ENCODE measurements at places on chromosomes 3 and 15. TPM values are rescaled to one million over a fixed set of nuclear protein-coding genes. Genes with fewer than 3 reads are reported as not detected.

Gene GPR27
- 0.13 TPM for polyA plus RNA-seq

Gene PPP2R3A
- polyA plus RNA-seq = 0.12 TPM

Gene PLAAT1
- polyA plus RNA-seq = 0.28 TPM

Gene PIF1
- 0.62 TPM for polyA plus RNA-seq

Gene MAN2C1
- polyA plus RNA-seq = 15.2 TPM

Gene IGSF10
- not detected for polyA plus RNA-seq

Gene CHRNA7
- not detected for polyA plus RNA-seq

Gene RTP4
- 9.9 TPM for polyA plus RNA-seq

Gene RGMA
- polyA plus RNA-seq = not detected

Gene CSPG4
- not detected for polyA plus RNA-seq

DNA sequence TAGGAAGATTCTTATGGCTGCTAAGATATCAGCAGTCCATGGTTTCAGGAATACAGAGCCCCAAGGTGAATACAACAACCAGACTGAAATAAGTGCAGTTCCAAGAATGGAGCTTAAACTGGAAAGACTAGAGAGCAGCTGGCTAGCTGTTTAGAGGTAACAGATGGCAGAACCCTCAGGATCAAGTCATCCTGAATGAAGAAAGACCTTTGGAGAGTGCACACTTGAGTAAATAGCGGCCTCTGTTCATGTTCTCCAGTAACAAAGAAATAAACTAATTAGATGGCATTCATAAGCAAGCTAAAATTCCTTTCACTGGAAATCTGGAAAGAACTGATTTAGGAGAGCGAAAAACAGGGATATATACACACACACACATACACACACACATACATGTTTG is 968.4 kb downstream of the FHIT start:
- H3K27ac ChIP-seq = no peak overlapping the region
- H3K36me3 ChIP-seq = no peaks in the 10 kb centered on the region
- H3K4me3 ChIP-seq = no peak overlapping the region

- H3K4me1 ChIP-seq = peaks cover under 1% of the 10 kb centered on the region
- H3K4me3 ChIP-seq = no peak overlapping the region
- H3K27me3 ChIP-seq = peaks cover 12% of the 10 kb centered on the region
- no peaks in the 10 kb centered on the region for H3K36me3 ChIP-seq
These were observed 6.7 kb upstream of the PLA2G4E start for GRCh38 chr15:42027521-42027920.

GRCh38 chr15:91857772-91858171 is 4.3 kb downstream of the SLCO3A1 start:
- peak overlapping the region; percentile 56 for H3K4me3 ChIP-seq
- peaks cover 28% of the 10 kb centered on the region for H3K4me1 ChIP-seq
- DNase-seq = peak; percentile 42
- H3K27me3 ChIP-seq = peaks cover 43% of the 10 kb centered on the region
- H3K36me3 ChIP-seq = no peaks in the 10 kb centered on the region

DNA sequence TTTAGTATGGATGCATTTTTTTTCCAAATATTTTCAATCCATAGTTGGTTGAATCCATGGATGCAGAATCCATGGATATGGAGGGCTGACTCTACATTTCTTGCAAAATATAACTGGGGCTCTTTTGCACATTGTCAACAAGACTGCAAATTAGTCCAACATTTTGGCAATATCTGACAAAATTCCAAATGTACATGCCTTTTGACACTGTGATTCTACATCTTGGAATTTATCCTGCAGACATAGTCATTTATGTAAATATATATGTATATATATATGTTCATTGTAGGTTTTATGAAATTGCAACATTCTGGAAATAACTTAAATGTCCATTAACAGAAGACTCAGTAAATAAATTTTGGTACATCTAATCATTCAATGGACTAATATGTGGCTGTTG is 203.0 kb downstream of the THRB start:
- no peaks in the 10 kb centered on the region for H3K4me1 ChIP-seq
- H3K27ac ChIP-seq = no peak overlapping the region
- no peak for DNase-seq
- peaks cover 7% of the 10 kb centered on the region for H3K36me3 ChIP-seq
- H3K27me3 ChIP-seq = no peaks in the 10 kb centered on the region

DNA sequence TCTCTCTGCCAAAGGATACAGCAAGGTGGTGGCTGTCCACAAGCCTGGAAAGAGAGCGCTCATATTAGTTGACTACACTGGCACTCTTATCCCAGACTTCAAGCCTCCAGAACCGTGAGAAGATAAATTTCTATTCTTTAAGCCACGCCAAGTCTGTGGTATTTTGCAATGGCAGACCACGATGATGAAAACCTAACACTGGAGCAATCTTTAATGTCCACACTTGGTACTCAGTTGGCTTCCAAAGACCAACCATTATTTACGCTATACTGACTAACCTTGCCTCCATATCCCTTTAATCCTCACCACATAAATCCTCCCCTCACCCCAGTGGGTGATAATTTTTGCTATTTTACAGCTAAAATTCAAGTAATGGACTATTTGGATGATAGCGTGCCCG is 16.9 kb upstream of the LACTB start:
- no peak for DNase-seq
- peaks cover 30% of the 10 kb centered on the region for H3K27me3 ChIP-seq
- H3K4me3 ChIP-seq = no peak overlapping the region
- H3K4me1 ChIP-seq = no peaks in the 10 kb centered on the region
- H3K27ac ChIP-seq = no peak overlapping the region

DNA sequence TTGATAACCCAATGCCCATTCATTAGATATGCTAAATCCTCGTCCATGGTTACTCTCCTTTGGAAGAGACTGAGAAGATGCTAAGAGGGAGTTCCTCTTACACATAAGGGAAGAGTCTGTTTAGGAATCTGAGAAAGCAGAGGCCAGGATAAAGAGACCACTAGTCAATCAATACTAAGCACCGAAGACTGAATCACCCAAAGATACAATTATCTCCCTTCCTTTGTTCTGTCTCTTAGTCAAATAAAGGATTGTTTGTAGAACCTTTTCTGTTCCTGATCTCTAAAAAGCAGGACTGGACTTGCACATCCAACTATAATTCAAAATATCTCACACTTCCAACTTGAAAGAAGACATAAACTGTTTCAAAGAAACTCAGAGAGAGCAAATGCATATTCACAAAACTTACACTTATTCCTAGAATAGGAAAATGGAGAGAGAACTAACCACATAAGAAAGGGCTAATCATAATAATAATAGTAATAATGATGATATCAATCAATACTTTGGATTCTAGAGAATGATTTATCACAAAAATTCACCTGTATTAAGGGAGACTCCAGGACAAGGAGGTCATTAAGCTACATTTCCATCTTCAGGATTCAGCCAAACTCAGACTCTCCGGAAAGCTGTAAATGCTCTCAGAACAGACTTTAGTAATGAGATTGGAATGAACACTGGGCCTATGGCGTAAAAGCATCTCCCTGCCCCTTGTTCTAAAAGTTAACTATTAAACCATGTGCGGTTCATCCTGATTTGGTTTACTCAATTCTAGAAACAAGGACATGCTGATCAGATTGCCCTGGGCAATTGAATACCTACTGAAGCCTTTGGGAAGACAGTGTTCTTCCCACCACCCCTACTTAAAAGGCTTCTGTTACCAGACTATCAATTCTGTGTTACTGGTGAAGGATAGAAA is 401.5 kb downstream of the ZBTB20 start:
- peaks cover 19% of the 10 kb centered on the region for H3K4me1 ChIP-seq
- no peaks in the 10 kb centered on the region for H3K27me3 ChIP-seq
- H3K27ac ChIP-seq = no peak overlapping the region
- H3K4me3 ChIP-seq = no peak overlapping the region

DNA sequence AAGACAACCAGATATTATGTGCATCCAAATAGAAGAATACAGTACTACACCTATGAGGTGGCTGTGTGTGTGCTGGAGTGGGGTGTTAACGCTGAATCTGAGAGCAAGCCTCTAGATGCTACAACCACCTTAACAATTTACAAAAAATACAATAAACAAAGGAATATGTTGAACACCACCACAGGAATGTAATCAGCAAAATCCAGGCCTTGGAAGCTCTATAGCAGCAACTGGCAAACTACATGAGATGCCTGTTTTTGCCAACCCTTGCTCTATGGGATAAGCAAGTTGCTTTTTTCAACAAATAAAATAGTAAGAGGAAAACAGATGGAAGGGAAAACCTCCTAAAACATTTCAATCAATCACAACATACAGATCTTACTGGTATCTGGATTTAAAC is 23.9 kb downstream of the SLTM start:
- H3K4me1 ChIP-seq = peaks cover 31% of the 10 kb centered on the region
- no peak overlapping the region for H3K4me3 ChIP-seq
- H3K27ac ChIP-seq = peak overlapping the region; percentile 50
- no peak for DNase-seq

GRCh38 chr3:151859905-151860304 is 13.5 kb upstream of the SUCNR1 start:
- H3K4me1 ChIP-seq = no peaks in the 10 kb centered on the region
- no peak for DNase-seq
- H3K36me3 ChIP-seq = no peaks in the 10 kb centered on the region
- H3K27ac ChIP-seq = no peak overlapping the region

- no peaks in the 10 kb centered on the region for H3K36me3 ChIP-seq
- no peaks in the 10 kb centered on the region for H3K27me3 ChIP-seq
- DNase-seq = no peak
- H3K4me1 ChIP-seq = no peaks in the 10 kb centered on the region
These were observed 1153.7 kb downstream of the SI start for GRCh38 chr3:163924600-163924999.

- no peaks in the 10 kb centered on the region for H3K36me3 ChIP-seq
- H3K4me3 ChIP-seq = peak overlapping the region; percentile 16
- H3K27ac ChIP-seq = no peak overlapping the region
These were observed 4.0 kb downstream of the LAMP3 start for GRCh38 chr3:183158551-183159006.

DNA sequence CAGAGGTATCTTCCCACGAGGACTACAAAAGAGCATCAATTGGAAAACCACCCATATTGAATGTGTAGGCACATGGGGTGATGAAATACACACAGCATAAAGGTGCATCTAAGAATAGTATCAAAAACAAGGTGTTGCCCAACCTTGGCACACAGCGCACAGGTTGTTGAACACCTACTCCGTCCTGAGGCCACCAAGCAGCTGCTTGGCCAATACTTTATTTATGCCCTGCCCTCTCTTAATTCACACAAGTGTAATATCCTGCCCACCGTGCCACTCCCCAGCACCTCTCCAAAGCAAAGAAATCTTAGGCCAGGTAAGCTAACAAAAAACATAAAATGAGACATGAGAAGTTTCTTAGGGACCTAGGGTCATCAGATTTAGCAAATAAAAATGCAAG is 31.2 kb downstream of the WWTR1 start:
- no peak overlapping the region for H3K27ac ChIP-seq
- H3K4me1 ChIP-seq = no peaks in the 10 kb centered on the region
- H3K4me3 ChIP-seq = no peak overlapping the region
- H3K36me3 ChIP-seq = no peaks in the 10 kb centered on the region
- peaks cover 16% of the 10 kb centered on the region for H3K27me3 ChIP-seq

- H3K4me3 ChIP-seq = no peak overlapping the region
- H3K36me3 ChIP-seq = peaks cover 41% of the 10 kb centered on the region
- peaks cover 16% of the 10 kb centered on the region for H3K27me3 ChIP-seq
- no peaks in the 10 kb centered on the region for H3K4me1 ChIP-seq
- H3K27ac ChIP-seq = no peak overlapping the region
- DNase-seq = no peak
These were observed 64.6 kb downstream of the FBLN2 start for GRCh38 chr3:13613343-13614190.

DNA sequence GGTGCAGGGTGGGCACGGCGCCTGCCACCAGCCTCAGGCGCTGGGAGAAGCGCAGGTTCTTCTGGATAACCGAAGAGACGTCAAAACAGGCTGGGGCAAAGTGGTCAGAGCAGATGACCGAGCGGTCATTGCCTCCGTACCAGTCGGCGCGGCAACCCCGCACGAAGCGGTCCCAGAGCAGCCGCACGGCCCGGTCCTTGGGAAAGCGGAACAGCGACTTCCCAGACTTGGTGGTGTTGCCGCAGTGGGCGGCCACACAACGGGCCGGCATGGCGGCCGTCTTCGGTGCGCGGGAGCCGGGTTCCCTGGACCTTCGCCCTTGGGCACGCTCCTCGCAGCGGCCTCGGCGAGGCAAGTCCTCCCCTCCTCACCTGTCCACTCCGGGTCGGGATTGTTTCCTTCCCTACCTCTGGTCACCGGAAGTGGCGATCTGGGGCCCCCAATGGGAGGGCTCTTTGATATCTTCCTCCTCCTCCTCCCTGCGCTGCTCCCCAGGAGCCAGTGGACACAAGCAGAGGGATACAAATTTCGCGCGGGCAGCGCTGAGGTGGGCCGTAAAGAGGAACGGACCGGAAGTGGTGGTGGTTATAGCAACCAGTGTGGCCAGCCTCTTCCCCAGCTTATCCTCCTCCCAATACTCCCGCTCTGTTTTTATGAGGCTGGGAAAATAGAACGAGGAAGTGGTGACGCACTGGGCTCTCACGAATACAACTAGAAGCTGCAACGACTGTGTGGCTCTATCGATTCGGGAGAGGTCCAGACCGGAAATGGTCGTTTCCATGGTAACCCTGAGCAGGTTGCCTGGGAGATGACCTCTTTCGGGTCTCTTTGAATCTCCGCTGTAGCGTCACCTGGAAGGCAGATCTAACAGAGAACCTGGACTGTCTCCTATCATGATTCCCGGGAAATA is at the start of the genes LRRC49 and THAP10:
Gene LRRC49, plus strand, starts transcription at position 825 of the 910 bp plus-strand sequence. Its CDS starts 69 bp downstream, at position 894.
Gene THAP10, minus strand, starts transcription at position 432 of the 910 bp plus-strand sequence. Its CDS starts 161 bp downstream, at position 271.
- no peaks in the 10 kb centered on the region for H3K36me3 ChIP-seq
- H3K27me3 ChIP-seq = peaks cover 22% of the 10 kb centered on the region
- peak within 1 kb of the TSS; percentile 90 for H3K4me3 ChIP-seq
- peaks cover 7% of the 10 kb centered on the region for H3K4me1 ChIP-seq
- H3K27ac ChIP-seq = peak within 1 kb of the TSS; percentile 72

- no peak for DNase-seq
- H3K27me3 ChIP-seq = peaks cover 27% of the 10 kb centered on the region
- no peak overlapping the region for H3K4me3 ChIP-seq
- no peaks in the 10 kb centered on the region for H3K36me3 ChIP-seq
- peaks cover 10% of the 10 kb centered on the region for H3K4me1 ChIP-seq
These were observed 27.6 kb downstream of the FGD5 start for GRCh38 chr3:14846226-14846880.

GRCh38 chr3:155208183-155208800 is 85.2 kb downstream of the STRIT1 start:
- H3K27ac ChIP-seq = no peak overlapping the region
- DNase-seq = no peak
- H3K4me1 ChIP-seq = peaks cover 12% of the 10 kb centered on the region
- no peaks in the 10 kb centered on the region for H3K36me3 ChIP-seq
- H3K27me3 ChIP-seq = no peaks in the 10 kb centered on the region
- H3K4me3 ChIP-seq = no peak overlapping the region
